ENCODE measurements at places on chromosomes 11 and 22.

- no peak for DNase-seq
These were observed 27.5 kb downstream of the DHCR7 start for GRCh38 chr11:71420455-71421241.

DNA sequence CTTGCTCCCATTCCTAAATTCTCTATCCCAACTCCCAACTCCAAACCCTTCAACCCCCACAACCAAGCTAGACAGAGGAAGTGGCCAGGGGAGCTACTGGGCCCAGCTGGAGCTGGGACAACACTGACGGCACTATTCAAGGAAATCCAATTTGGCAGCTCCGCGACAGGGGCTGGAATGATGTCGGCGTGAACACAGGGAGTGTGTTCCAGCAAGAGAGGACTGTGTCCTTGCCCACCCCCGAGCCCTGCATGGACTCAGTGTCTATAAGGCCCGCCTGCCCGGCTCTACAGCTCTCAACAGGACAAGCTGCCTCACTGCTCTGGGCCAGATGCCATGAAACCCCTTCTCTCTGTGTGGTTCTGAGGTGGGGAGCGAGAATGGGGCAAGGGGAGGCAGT lies 11.3 kb downstream of the PCSK7 start:
- DNase-seq, result no peak

GRCh38 chr11:124799348-124800225 lies 619 bp downstream of the MSANTD2 start:
- DNase-seq, result no peak

DNA sequence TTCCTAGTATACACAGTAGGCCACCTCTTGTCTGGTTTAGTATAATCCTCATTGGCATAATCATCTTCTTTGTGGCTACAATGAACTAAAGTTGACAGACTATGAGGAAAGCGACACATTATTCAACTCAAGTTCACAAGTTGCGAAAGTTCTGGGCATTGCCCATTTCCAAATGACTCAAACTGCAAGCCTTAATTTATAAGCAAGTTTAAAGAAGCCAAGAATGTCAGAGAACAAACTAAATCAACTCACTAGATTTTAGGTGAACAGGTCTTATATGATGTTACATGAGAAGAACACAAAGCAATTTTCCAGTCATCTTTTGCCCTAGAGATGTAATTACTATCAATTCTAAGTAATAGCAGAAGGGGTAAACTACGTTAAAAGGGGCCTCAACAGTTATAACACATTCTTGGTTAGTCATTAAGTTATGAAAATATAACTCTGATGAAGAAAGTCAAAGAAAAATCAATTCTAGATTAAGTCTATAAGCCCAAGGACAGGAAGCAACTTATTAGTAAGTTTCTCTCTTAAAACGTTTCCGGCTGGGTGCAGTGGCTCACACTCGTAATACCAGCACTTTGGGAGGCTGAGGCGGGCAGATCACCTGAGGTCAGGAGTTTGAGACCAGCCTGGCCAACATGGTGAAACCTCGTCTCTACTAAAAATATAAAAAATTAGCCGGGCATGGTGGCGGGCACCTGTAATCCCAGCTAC lies 21.5 kb downstream of the PICALM start:
- no peak for DNase-seq

GRCh38 chr22:25741692-25742626 lies at the start of gene MYO18B:
Gene MYO18B, plus strand, starts transcription at chr22:25742188. Its CDS starts 18,905 bp downstream, at chr22:25761093.
- no peak for DNase-seq

Measured in T1000 (cell line).